Osteoblast (primary cell): ENCODE measurements at places on chromosomes 16 and 17.

- DNase-seq: no peak
Measured at GRCh38 chr17:38917259-38917658, 8.2 kb upstream of the LASP1NB start.

DNA sequence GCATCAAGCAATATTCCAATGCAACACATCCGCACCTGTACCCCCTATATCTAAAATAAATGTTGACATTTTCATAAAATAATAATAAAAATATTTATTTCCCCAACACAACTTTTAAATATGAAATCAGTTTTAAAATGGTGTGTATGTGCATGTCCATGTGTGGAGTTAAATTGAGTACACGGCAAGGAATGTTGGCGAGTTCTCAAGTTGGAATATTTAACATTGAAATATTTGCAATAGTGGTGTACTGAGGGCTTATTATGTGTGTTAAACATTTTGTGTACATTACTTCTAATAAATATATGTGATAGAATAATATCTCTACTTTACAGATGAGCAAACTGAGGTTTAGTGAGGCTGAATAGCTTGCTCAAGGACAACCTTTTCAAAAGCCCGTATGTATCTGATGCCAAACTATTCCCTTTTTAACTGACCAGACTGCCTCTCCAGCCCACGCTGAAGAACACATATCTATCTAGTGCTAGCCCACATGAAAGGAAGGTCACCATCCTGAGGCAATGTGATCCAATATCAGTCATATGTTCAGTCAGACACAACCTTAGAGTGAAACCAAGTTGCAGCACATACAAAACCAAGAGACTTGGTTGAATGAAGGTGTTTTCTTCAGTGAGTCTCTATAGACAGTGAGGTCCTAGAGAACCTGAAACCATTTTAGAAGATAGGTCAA is 192.2 kb upstream of the CDH11 start:
- peak; percentile 35 for DNase-seq

- no peak for DNase-seq
Measured at GRCh38 chr17:27531469-27531961, 75.3 kb downstream of the KSR1 start.

DNA sequence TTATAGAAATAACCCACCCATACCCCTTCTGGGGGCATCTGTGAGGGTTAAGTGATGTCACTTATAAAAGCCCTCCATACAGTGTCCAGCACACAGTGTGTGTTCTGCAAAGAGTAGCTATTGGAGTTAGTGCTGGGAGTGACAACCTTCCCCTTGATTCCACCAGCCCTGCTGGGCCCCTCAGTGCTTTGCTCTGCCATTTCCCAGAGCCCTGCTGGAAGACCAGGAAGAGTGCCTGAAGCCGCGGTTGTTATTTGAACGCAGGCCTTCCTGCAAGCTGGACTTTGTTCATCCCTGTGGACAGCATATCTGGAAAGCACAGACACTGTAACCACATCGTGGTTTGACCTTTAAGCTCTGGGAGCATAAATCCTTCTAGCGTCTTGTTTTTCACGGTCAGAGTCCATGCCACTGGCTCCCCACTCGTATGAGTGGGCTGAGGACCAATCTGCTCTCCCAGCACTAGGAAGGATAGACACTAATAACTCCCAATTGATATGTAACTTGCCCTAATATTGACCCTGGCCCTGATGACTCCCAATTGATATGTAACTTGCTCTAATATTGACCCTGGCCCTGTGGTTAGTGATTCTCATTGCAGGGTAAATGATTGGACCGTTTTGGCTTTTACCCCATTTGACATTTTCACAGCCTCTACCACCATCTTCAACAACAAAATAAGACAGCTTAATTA is 297.1 kb upstream of the MAF start:
- no peak for DNase-seq

DNA sequence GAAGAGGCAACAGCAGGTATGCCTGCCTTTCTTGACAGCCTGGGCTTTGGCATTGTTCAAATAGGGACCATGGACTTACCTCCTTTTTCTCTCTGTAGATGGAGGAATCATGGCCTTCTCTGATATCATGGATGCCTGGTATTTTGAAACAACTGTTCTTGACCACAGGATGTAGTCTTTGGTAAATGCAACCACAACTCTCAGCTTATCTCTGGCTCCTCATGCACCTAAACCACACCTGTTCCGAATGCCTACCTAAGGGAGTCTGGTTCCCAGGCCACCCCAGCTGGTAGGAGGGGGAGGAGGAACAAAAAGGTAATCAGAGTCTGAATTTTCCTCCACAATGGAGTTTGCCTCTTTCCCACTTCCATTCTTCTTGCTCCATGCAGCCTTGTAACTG is 18.8 kb downstream of the CDK5RAP3 start:
- no peak for DNase-seq

GRCh38 chr16:58039829-58040495 is 14.4 kb downstream of the MMP15 start:
- DNase-seq: peak; percentile 82

DNA sequence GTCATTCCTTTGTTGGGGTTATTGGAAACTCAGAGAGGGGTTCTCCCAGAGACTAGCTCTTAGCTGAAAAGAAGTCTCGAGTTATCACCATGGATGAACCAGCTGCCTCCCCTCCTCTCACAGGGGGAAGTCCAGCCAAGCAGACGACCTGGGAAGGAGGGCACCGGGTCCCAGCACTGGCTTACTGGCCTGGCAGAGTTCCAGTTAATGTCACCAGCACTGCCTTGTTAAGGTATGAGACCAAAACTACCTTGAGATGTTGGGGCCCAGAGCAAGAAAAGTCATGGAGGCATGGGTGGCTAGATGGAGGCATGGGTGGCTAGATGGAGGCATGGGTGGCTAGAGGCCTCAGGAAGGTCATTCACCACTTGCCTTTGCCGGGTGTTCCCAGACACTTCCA is 72.4 kb downstream of the WIPI1 start:
- no peak for DNase-seq

DNA sequence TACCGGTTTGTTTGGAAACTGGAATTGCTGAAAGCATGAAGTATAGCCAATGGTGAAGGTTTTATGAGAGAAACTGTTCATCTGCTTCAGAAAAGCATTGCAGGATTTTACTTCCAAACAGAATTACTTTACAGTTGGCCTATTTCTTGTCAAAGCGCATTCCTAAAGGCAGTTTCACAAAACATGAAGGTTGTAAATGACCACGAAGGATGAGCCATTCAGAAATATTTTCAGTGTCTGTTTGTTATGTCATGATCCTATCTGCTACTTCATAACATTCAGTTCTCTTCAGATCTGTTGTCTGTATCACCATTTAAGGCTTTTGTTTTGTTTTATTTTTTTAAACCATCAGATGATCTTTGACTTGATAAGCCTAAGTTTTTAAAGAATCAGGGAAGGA is 45.7 kb downstream of the AATF start:
- no peak for DNase-seq

GRCh38 chr16:49278944-49279725 is 2.5 kb downstream of the CBLN1 start:
- DNase-seq: peak; percentile 75

DNA sequence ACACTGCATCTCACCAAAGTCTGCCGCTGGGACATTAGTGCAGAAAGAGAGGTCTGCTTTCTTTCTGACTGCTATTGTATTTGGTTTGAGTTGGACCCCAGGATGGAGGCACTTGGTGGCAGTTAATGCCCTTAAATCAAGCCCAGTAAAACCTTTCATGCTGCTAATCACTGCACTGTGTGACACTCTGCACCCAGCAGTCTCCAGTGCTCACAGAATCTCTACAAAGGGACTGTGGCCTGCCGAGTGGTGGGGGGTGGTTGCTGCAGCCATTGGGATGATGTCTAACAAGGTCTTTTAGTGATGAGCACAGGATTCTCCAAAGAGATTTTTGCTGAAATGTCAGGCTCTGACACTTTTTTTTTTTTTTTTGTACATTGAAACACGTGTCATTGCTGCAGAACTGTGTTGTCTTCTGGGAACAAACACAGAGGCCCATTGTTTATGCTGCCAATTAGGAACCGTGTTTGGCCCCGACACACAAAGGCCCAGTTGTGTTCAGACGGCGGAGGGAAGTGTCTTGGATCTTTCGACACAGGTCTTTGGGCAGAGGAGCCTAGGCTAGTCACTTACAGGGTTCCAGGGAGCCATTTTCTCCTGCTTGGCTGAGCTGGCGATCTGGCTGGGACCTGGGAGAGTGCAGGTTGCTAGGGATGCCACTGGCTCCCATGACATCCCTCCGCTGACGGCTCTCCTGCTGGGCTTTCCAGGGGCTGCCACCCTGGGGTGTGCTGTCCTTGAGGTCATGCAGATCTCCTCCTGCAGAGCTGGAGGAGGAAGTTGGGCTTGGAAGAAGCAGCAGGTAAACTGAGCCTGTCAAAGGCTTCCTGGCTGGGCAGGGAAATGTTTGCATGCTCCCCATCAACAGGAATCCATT is 16.2 kb upstream of the TNRC6C start:
- DNase-seq: no peak

- DNase-seq: no peak
Measured at GRCh38 chr16:69942099-69942491, 9.0 kb upstream of the CLEC18A start.

- DNase-seq: no peak
Measured at GRCh38 chr16:82481455-82481854, 145.3 kb upstream of the CDH13 start.

GRCh38 chr16:88430524-88431446 is 22.3 kb upstream of the ZFPM1 start:
- DNase-seq: no peak

GRCh38 chr17:34365340-34365739 is 2.3 kb upstream of the CCL1 start:
- DNase-seq: no peak

DNA sequence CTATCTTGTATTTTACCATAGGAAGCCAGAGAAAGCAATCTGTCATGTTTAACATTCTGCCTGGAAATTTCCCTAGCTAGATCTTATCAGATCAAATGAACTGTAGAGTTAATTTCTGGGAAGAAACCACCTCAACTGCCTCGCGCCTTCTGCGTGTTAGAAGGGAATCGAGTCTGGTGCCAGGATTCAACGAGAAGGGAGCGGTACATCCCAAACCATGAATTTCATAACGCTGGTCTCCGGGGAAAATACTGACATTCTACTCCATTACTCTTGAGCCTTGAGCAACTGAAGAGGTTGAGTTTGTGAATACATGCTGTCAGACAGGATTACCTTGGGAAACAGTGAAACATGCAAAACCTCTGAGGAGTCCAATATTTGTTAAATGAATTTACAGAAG is 35.2 kb downstream of the MPHOSPH6 start:
- DNase-seq: no peak

DNA sequence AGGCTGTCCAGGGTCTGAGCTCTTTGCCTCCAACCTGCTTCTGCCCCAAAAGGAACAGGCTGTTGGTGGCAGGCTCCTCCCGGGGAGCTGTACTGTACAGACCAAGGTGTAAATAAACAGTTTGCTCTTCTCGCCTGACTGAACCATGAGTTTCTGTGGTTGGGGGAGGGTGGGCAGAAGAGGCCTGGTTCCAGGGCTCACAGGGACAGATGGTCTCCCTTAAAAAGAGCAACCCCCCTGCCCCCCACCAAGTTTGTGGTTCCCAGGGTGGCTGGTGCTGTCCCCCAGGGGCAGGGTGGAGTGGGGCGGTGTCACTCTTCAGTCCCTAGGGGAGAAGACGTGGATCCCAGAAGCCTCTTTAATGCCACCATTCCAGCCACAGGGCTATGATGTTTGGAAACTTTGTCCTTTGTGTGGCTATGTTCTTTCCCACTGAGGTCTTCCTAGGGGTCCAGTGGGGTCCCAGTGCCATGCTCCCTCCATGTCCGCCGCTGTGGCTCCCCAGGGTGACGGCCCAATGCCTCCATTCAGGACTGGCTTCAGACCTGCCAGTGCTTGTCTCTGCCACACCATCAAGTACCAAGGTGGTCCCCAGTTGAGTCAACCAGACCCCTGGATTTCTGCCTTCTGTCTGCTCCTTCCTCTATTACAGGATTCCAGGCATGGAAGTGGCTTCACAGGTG is 146.7 kb downstream of the RAB11FIP4 start:
- DNase-seq: peak; percentile 51

DNA sequence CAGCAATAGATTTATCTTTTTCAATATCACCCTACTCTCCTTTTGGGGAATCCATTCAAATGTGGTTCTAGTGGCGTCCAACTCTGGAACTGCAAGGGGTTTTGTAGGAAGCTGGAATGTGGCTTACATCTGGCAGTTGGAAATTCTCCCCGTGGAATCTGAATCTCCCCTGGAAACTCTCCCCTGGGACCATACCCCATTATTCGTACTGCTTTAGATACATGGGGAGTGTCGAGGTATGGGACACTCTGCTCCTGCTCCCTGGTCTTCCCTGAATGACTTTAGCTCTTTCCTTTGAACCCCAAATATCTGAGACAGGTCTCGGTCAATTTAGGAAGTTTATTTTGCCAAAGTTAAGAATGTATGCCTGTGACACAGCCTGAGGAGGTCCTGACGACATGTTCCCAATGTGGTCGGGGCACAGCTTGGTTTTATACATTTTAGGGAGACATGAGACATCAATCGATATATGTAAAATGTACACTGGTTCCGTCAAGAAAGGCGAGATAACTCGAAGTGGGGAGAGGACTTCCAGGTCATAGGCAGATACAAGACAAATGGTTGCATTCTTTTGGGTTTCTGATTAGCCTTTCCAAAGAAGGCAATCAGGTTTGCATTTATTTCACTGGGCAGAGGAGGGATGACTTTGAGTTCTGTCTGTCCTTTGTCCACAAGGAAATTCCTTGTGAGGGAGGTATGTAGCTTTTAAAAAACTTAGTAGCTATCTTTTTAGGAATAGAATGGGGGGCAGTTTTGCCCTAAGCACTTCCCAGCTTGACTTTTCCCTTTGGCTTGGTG is 89.1 kb upstream of the CORO6 start:
- DNase-seq: no peak

DNA sequence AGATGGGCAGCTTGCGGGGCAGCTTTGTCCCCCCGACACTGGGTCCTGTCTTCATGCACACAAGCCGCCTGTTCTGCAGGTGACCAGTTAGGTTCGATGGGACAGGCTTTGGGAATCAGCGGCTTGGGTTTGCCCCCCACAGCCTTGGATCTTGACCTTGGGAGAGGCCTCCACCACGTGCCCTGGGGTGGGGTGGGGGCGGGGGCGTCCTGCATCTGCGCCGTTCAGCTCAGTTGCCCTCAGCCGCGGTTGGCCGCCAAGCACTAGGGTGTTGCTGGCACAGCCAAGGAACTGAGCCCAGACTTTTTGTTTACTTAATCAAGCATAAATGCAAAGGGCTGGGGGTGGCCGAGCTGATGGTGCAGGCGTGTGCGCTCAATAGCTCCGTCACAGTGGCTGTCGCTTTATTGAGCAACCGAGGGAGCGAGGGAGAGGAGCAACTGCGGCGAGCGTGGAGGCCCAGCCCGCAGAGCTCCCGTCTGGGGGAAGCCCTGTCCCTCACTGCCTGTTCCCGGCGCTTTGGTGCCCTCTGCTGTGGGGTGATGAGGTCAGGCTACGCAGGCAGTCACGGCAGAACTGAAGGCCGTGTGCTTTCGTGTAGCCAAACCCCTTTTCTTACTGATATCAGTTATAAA is 33.9 kb downstream of the JPH3 start:
- peak; percentile 100 for DNase-seq

GRCh38 chr17:58747674-58748073 is 8.0 kb upstream of the PPM1E start:
- DNase-seq: no peak
